ENCODE measurements at places on chromosomes 4 and X.

- no peak for DNase-seq
These were observed 32.7 kb downstream of the DMD start for GRCh38 chrX:33178690-33179089.

GRCh38 chrX:128457674-128458073 lies 405.5 kb upstream of the ACTRT1 start:
- no peak for DNase-seq

GRCh38 chrX:119617517-119618164 lies 11.4 kb upstream of the NKRF start:
- no peak for DNase-seq

- no peak for DNase-seq
These were observed 136.5 kb downstream of the RAB28 start for GRCh38 chr4:13347517-13348125.

- DNase-seq = no peak
These were observed 29.7 kb downstream of the SLIT2 start for GRCh38 chr4:20281453-20281852.

Data from activated naive CD8-positive, alpha-beta T cell treated with anti-CD3 and anti-CD28 coated beads, Interleukin-2, amount 10 ng/mL, durations not matched to agents 7 days and 5 days (primary cell).